NCI-H1694 (cell line): ENCODE measurements at places on chromosomes 16 and 17.
A peak's percentile ranks its signal among the peaks of the same experiment; 100 is the strongest.

GRCh38 chr16:80948886-80949493 is 57.7 kb downstream of the CMC2 start:
- no peak for DNase-seq

DNA sequence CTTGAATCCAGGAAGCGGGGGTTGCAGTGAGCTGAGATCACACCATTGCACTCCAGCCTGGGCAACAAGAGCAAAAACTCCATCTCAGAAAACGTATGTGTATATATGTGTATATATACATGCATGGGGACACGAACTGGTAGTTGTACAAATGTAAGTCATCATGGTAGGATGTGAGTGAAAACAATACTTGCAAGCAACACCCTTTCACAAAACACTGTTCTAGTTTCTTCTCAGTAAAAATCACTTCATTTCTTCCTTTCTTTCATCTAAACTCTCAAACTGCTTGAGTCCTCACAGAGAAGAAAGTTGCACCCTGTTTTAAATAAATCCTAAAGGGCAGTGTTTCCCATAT is 51.8 kb downstream of the METTL16 start:
- DNase-seq: no peak

DNA sequence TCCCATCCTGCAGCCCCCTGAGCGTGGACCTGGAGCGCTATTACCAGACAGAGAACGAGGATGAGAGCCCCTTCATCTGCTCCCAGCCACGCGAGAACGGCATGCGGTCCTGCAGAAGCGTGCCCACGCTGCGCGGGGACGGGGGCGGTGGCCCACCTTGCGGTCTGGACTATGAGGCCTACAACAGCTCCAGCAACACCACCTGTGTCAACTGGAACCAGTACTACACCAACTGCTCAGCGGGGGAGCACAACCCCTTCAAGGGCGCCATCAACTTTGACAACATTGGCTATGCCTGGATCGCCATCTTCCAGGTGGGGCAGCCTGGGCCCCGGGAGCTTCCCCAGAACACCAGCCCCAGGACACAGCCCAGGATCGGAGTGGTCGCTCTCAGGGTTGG is 12.0 kb downstream of the CACNA1G start:
- DNase-seq: no peak

DNA sequence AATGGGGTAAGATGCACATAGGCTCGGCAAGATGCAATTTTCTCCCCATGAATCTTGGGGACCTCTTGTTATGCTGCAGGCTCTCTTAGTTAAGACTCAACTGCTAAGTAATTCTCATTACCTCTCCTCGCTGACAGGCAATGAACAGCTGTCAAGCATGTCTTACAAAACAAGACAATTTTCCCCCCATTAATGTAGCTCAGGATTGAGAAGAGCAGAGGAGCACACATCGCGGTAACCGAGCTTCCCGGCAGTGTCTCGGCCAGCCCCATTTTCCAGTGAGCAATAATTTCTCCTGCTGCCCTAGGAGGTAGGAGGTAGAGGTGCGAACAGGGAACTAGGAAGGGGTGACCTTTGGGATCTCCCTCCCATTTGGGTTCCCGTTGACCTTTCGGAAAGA is 272.1 kb downstream of the HAPSTR1 start:
- no peak for DNase-seq

DNA sequence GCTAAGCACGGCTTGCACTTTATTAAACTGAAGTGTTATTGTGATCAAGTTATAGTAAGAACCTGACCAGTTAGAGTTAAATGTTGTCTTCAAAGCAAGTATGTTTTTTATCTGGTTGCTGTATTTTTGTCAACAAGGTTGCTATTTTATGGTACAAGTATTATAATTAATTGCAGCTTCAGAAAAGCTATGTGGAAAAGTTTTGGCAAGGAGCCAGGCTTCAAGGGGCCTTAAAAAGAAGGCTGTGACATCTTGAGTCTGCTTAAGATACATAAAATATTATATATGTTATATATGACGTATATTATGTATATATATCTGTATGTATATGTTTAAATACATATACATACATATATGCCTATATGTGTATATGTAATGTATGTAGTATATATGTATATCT is 1461.2 kb upstream of the CDH8 start:
- no peak for DNase-seq

- no peak for DNase-seq
Measured at GRCh38 chr16:78522327-78522726, 422.9 kb downstream of the WWOX start.

DNA sequence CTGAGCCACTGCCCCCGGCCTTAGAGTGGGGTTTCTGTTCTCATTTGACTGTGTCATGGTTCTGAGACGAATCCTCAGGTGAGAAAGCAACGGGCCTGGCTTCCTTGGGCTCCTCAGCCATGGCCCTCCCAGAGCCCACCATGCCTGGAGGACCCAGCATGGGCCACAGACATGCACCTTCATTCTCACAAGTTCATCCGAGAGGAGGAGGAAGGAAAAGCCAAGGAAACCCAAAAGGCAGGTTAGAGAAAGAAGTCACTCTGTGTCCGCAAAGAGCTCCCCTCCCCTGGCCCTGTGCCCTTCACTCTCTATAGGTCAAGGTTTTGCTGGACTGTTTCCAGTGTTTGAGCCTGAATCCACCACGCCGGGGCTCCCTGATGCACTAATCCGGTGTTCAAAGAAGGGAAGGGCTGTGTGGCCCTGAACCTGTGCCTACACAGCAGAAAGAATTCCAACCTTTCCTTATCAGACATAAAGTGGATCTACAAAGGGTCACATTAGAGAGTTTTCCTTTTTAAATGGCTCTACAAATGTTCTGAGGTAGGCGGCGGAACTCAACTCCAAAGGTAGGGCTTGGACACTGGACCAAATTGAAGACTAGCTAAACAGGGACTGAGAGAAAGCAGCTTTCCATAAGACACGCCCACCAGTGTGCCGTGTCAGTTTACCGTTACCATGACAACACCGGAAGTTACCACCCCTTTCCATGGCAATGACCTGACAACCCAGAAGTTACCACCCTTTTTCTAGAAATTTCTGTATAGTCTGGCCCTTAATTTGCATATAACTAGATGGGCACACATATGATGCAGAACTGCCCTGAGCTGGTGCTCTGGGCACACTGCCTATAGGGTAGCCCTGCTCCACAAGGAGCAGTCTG is 15.9 kb upstream of the PECAM1 start:
- DNase-seq: no peak

- DNase-seq: no peak
Measured at GRCh38 chr16:47037396-47037745, 63.9 kb upstream of the DNAJA2 start.

GRCh38 chr17:66466840-66467367 is 164.5 kb downstream of the PRKCA start:
- DNase-seq: no peak

DNA sequence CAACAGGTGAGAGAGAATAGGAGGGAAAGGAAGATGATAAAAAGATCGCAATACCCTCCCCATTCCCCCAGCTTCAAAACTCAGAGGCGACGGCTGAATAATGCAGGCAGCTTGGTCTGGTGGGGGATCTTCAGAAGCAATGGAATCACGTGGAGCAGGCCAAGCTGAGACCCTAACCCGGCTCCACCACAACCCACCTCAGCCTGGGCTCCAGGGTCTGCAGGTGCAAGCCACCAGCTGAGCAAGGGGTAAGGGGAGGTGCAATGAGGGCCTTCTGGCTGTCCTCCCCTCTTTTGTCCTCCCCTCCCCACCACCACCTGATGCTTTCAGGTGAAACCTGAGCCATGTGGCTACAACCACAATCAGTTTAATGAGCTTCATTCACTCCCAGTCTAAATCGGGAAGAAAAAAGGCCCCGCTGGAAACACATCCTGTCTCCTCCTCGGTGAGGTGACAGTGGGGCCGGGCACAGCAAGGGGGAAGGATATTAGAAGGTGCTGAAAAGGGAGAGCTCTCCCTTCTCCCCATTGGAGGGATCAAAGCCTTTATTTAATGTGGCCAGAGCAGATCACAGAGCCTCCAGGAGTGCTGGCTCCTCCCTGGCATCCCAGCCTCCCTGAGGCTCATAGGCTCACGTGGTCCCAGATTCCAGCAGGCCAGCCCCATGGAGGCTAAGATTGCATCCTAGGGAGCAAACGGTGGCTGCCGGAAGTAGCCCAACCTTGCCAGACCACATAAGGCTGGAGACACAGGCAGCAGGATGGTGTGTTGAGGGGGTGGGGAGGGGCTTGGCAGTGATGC is 261.0 kb downstream of the SOX9 start:
- DNase-seq: no peak

GRCh38 chr17:59406808-59407381 is 75.4 kb downstream of the YPEL2 start:
- peak; percentile 69 for DNase-seq

- DNase-seq: no peak
Measured at GRCh38 chr17:71921796-71922195, 199.0 kb upstream of the SOX9 start.

DNA sequence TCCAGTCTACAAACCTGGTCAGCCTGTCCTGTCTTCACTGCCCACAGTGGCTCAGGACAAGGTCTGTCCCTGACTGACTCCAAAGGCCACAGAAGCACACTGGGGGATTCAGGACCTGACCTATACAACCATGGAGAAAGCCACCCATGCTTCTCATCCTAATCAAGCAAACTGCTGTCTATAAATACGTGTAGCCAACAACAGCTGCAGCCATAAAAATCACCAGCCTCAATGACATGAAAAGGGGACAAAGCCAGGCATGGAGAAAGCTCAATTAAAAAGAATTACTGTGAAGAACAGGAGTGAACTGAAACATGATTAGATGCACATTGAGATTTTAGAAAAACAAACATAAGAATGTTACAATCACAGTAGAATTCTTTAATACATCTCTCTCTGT is 170.1 kb downstream of the CDK5R1 start:
- no peak for DNase-seq

GRCh38 chr17:41873559-41874292 is 8.5 kb upstream of the KLHL11 start:
- no peak for DNase-seq

DNA sequence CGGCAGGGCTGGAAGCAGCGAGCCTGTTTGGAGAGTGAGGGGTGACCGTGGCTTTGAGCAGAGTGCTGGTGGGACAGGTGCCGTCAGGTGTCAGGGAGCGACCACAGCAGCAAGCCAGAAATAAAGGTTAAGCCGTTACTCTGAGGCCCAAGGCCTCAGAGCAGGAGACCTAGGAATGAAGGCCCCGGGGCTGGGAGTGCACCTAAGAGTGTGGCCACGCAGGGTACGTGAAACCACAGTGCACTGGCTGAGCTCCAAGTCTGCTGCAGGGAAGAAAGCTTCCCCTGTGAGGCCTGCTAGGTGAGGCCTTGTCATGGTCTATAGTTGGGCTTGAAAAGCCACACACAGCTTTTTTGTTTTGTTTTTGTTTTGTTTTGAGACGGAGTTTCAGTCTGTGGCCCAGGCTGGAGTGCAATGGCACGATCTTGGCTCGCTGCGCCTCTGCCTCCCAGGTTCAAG is 8.7 kb downstream of the CLUAP1 start:
- no peak for DNase-seq

- no peak for DNase-seq
Measured at GRCh38 chr17:39921323-39921722, 2.9 kb upstream of the GSDMB start.

DNA sequence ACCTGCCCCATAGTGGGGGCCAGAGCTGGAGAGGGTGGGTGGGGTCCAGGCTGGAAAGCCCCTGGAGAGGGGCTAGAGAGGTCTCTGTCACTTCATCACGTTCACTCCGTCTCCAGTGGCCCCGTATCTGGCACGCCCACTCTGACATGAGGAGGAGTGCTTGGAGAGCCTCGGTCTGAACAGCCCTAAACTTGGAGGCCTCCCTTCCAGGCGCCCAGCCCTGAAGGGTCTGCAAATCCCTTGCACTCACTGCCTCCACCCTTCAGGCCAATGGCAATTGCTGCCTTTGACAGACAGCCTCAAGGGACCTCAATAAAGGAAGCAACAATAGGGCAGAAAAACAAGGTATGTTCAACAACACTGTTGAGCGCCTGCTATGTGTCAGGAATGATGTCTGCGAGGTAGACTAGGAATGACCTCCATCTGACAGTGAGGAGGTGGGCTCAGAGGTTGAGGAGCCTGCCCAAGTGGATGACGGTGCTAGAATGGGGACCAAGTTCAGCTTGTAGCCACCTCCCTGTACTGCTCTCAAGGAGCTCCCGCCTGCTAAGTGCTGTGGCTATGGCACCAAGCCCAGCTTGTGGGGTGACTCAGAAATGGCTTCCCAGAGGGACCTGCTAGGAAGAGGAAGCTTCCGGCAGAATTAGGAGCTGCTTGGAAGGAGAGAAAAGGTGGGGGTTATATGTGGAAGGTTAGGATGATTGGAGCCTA is 2.9 kb upstream of the EPX start:
- DNase-seq: no peak

DNA sequence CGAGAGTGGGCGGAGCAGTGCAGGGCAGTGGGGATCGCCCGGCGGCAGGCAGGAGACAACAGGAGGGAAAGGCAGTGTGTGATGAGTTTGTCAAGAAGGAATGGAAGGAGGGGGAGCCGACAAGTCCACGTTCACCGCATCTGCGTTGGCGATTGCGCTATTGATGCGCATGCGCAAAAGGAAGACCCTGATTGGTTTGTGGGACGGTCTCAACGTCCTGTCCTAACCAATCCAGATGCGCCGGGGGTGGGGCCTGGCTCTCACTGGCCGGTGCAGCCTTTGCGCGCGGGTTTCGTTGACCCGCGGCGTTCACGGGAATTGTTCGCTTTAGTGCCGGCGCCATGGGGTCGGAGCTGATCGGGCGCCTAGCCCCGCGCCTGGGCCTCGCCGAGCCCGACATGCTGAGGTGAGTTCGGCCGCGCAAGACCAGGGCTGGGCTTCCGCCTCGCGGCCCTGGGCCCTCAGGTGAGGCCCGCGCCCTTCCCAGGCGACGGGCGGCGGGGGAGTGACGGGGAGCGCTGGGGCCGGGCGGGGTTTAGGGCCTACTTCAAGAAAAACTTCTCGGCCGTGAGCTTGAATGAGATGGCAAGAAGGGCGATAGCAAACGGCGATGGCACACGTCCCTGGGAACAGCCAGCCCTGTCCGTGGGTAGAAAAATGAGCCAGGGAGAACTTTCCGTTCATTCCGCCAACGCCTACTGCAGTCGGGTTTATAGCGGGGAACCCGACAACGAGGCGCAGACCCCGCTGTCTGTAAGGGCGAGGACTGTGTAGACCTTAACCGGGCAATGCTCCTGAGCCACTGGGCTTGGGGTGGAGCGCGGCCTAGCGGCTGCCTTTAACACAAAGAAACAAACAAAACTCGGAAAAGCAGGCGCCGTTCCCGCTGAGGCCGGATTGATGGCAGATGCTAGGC is at the start of gene ORC6:
Gene ORC6 (plus strand): TSS at position 295 of the 916 bp plus-strand sequence. CDS start 47 bp downstream, at position 342.
- peak; percentile 89 for DNase-seq

GRCh38 chr17:69516225-69516624 is 101.7 kb downstream of the MAP2K6 start:
- no peak for DNase-seq

DNA sequence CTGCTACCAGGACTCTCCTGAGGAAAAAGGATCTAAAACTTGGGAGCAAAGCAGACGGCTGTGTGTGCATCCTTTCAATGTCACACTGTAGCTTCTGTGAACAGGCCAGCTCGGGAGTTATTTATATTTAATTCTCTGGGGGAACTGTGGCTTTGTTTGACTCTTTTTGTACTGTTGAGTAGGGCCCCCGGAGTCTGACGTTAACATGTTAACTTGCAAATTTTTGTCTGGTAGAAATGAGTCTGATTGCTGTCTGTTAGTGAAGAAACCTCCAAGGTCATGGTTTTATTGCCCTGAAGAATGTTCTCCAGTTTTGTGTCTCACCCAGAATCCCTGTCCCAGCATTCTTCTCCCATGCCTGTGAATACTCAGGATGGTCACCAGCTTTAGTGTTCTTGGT is 14.2 kb upstream of the KCNG4 start:
- DNase-seq: no peak

GRCh38 chr17:30545024-30545423 is 67.8 kb downstream of the GOSR1 start:
- DNase-seq: no peak
